Fibroblast of lung (primary cell): ENCODE measurements at places on chromosomes 7 and 10. TPM values are rescaled to one million over a fixed set of nuclear protein-coding genes. Genes with fewer than 3 reads are reported as not detected.

SH2D4B gene
- not detected in 2 replicates for total RNA-seq

OR6B1 gene
- total RNA-seq = not detected in 2 replicates

PLXDC2 gene
- 5.1 and 12.3 TPM in 2 replicates for total RNA-seq

OR9A2 gene
- not detected in 2 replicates for total RNA-seq

ACTL6B gene
- total RNA-seq = not detected in 2 replicates

NOS3 gene
- 0.50 and 0.77 TPM in 2 replicates for total RNA-seq
